IPS-NIHi11 (cell line): ENCODE measurements at places on chromosomes 6 and 20.
A peak's percentile ranks its signal among the peaks of the same experiment; 100 is the strongest.

DNA sequence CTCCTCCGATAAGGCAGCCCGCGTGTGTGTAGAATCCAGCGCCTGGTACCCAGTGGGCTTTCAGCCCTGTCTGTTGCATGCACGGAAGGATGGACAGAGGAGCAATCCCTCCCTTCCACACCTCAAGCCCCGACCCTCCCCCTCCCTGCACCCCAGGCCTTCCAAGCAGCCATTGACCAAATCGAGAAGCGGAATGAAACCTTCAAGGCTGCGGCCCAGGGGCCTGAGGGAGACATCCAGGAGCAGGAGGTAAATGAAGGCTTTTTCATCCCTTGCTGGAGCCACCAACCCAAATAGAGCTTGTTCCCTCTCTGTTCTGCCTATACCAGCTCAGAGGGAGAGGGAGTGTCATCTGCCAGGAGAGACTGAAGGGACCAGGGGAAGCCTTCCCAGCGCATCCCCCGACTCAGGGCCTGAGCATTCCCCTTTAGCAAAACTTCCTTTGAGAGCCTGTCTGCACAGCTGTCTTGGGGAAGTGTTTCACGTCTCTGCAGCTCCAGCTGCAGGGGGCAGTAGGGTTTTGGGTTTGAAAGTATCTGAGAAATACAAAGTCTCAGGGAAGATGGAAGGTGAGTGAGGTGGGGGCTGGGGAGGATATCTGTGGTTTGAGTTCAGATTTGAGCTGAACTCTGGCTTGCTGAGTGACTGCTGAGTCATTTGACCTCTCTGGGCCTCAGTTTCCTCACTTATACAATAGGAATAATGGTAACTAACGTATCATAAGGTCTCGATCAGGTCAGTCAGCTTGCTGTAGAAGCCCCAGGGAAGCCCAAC, 16.1 kb downstream of the FGD2 start:
- no peak for DNase-seq

DNA sequence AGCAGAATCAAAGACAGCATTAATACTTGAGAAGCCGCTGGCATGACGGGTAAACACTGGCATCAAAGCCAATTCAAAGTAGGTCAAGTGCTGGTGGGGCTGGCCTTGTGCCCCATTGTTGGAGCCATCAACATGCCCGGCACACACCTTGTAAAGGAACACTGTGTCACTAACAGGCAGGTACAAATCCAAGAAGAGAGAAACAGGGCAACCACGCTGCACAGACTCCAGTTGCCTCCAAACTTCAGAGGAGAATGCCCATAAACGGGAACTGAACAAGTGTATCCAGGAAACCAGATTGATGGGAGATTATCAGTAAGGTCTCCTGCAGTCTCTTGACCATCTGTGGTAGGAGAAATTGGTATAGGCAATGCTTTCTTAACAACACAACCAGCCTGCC, 127.0 kb upstream of the STXBP5 start:
- DNase-seq, result no peak

GRCh38 chr6:113402544-113402943, 454.6 kb upstream of the MARCKS start:
- no peak for DNase-seq

- peak; percentile 43 for DNase-seq
These were observed 168.0 kb upstream of the LRFN2 start for GRCh38 chr6:40755046-40755681.

GRCh38 chr6:149924206-149924932, 1.4 kb upstream of the RAET1G start:
- no peak for DNase-seq

DNA sequence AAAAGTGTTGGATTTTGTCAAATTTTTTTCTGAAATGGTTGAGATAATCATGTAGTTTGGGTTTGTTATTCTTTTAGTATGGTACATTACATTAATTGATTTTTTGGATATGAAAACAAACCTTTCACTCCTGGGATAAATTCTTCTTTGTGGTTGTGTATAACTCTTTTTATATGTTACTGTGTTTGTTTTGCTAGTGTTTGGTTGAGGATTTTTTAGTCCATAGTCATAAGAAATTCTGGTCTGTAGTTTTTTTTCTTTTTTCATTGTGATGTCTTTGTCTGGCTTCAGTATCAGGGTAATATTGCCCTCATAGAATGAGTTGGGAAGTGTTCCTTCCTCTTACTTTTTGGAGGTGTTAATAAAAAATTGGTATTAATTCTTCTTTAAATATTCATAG, 122.2 kb upstream of the ATXN1 start:
- no peak for DNase-seq
